ENCODE measurements at places on chromosomes 12 and 14.
A peak's percentile ranks its signal among the peaks of the same experiment; 100 is the strongest.

DNA sequence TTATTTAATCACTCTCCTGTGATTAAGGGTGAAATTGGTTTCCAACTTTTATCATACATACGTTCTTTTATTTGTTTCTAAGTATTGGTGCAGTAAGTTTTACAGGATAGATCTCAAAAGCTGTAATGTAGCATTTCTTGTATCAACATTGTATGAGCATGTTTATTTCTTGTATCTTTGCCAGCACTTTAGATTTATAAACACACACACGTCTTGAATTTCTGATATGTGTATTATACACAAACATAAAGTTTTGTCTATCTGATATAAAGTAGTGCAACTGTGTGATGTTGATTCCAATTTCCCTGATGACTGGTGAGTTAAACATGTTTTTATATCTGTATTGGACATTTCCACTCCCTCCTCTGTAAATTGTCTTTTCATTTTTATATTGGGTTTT, 134.7 kb downstream of the NOVA1 start:
- no peak for DNase-seq

GRCh38 chr14:56339855-56340701, 221.9 kb downstream of the PELI2 start:
- DNase-seq, result peak; percentile 60

- peak; percentile 88 for DNase-seq
Measured at GRCh38 chr12:6869049-6870021, 2.0 kb downstream of the TPI1 start.

DNA sequence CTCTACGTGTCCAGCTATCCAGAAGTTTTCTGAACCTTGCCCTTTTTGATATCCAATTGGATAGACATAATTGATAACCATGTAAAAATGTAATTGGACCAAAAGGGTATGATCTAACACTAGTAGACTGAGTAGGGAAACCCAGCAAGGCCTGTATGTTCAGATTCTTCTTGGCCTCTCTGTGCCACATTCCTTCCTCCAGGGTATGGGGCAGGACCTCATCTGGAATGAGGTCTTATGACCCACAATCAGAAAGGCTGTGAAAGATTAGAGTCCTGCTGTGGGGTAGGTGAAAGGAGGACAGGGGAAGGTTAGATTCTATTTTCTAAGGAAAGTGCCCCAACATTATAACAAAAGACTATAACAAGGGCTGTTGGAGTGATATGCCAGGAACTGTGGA, 51.3 kb upstream of the A2ML1 start:
- DNase-seq, result no peak

GRCh38 chr12:65808580-65808979, 15.7 kb upstream of the HMGA2 start:
- no peak for DNase-seq

GRCh38 chr14:105531894-105532623, 5.7 kb downstream of the TMEM121 start:
- no peak for DNase-seq

GRCh38 chr12:94111302-94111701, 37.1 kb upstream of the PLXNC1 start:
- DNase-seq, result no peak

GRCh38 chr12:93103154-93103553, 174.1 kb upstream of the EEA1 start:
- DNase-seq, result no peak

- DNase-seq, result no peak
Measured at GRCh38 chr14:105154476-105154871, 14.1 kb downstream of the JAG2 start.

GRCh38 chr12:13451776-13452175, 255.2 kb downstream of the EMP1 start:
- DNase-seq, result no peak

DNA sequence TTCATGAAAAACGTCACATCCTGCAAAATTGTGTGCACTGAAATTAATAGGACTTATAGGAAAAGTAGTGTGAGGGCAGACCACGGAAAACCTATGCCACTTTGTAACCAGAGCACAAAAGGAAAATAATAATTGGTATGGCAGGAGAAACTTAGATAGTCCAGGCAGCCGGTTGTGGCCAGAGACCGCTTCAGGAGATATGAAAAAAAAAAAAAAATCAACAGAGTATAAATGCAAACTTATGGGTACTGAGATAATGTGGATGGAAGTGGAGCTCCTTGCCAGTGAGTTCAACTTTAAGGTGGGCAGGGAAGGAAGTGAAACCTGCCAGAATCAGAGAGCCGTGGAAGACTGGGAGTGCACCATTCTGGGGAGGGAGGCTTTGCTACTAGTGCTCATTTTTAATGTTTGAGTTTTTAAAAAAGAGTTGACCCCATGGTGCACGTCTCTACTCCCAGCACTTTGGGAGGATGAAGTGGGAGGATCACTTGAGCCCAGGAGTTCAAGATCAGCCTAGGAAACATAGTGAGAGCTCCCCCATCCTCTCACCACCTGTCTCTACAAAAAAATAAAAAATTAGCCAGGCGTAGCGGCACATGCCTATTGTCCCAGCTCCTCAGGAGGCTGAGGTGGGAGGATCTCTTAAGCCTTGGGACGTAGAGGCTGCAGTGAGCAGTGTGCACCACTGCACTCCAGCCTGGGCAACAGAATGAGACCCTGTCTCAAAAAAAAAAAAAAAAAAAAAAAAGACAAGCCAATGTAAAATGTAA, 34.3 kb upstream of the METAP2 start:
- DNase-seq, result no peak

- no peak for DNase-seq
Measured at GRCh38 chr12:93708952-93709351, 31.8 kb downstream of the CRADD start.

- DNase-seq, result no peak
Measured at GRCh38 chr14:54425068-54425467, 16.1 kb downstream of the CNIH1 start.

GRCh38 chr14:66045572-66046021, 440.6 kb upstream of the CCDC196 start:
- DNase-seq, result no peak

GRCh38 chr14:23572836-23573235, 5.2 kb upstream of the AP1G2 start:
- DNase-seq, result no peak

GRCh38 chr14:98140862-98141530, 1131.0 kb downstream of the BCL11B start:
- DNase-seq, result no peak

DNA sequence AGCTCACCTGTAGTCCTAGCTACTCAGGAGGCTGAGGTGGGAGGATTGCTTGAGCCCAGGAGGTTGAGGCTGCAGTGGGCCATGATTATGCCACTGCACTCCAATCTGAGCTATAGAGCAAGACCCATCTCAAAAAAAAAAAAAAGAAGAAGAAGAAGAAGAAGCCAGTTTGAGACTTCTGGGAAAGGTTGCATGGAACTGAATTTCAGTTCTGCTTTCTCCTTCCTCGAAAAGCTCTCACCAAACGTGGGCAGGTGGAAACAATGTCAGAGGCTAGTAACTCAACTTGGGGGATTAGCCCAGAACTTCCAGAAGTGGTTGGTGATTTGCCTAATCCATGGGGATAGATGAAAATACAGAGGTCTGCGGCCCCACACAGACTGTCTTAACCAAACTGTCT, 18.7 kb downstream of the FLVCR2 start:
- no peak for DNase-seq

DNA sequence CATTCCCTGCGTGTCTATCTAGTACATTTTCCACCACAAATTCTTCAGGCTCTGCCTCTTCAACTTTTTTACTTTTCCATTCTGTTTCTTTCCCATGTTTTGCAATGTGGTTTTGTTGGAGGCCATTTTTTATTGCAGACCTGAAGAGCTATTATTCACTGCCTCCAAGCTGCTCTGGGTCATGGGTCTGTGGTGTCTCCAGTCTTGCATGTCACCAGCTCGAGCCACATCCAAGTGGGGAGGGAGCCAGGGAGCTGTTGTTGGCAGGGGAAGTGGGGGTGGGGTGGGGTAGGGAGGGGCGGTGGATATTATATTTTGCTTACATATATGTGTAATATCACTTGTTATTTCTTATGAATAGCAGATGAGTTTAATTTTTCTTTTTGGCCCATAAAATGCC, 69.1 kb downstream of the VEZT start:
- DNase-seq, result no peak

DNA sequence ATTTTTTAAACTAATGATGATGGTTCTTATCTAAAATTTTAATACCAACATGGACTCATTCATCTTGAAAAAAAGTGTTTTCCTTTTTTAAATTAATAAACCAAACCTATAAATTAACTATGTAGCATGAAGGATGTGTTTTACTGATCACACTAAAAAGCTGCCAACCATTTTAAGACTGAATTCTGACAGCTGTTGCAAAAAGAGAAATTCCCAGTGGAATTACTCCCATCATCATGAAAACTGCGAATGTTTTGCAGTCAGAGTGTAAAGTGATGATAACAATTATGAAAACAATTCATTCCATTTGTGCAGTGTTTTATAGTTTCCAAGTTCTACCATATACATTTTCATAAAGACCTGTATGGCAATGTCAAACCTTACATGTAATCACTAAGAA, 232.8 kb downstream of the SLC2A13 start:
- no peak for DNase-seq

DNA sequence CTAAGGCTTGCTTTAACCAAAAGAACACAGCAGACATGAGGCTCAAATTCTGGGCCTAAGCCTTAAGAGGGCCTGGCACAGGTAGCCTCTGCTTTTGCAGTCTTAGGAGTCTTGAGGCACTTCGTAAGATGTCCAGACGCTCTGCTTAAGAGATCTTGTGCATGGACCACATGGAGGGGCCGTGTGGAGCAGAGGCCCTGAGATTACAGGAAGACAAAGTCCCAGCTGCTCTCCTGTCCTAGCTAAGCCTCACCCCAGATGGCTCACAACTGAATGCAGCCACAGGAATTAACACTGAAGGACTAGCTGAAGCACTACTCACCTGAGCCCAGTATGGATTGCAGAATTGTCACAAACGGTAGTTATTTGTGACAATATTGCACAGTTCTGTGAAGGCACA, 446.0 kb downstream of the PDZRN4 start:
- DNase-seq, result no peak

- no peak for DNase-seq
Measured at GRCh38 chr14:65226824-65227604, 124.7 kb upstream of the MAX start.

- DNase-seq, result peak; percentile 64
Measured at GRCh38 chr12:55935738-55936151, 4.8 kb downstream of the DGKA start.

GRCh38 chr12:76878099-76878898, 520 bp downstream of the CSRP2 start:
- DNase-seq, result peak; percentile 27

GRCh38 chr14:97946641-97947040, 1149.5 kb downstream of the VRK1 start:
- no peak for DNase-seq

DNA sequence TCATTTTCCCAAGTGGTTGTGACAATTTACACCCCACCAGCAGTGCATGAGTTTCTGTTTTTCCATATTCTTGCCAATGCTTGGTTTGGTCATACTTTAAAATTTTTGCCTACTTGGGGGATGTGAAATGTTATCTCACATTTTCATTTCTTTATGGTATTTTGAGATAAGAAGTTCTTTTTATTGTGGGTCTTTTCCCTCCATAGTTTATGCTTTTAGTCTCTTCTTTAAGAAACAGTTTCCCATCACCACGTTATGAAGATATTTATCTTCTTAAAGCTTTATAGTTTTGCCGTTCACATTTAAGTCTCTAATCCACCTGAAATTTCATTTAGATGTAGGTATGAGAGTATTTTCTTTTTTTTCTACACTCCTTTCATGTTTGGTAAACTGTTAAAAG, 95.7 kb downstream of the PPM1A start:
- no peak for DNase-seq

DNA sequence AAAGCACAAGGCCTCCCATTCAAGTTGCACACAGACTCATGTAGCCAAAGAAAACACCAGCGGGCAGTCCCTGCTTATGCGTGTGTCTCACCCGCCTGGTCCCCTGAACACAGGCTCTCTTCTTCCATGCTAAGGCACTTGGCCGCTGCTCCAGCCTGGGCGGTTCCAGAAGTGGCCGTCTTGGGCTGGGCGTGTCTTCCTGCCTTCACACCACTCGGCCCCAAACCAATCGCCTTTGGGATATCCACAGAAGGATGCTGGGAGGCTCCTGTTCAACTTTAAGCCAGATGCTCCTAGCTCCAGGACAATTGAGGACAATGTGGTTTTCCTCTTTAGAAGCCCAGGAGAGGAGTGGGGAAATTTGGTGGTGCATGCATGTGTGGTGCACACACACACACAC, 2.2 kb downstream of the SCARB1 start:
- no peak for DNase-seq

DNA sequence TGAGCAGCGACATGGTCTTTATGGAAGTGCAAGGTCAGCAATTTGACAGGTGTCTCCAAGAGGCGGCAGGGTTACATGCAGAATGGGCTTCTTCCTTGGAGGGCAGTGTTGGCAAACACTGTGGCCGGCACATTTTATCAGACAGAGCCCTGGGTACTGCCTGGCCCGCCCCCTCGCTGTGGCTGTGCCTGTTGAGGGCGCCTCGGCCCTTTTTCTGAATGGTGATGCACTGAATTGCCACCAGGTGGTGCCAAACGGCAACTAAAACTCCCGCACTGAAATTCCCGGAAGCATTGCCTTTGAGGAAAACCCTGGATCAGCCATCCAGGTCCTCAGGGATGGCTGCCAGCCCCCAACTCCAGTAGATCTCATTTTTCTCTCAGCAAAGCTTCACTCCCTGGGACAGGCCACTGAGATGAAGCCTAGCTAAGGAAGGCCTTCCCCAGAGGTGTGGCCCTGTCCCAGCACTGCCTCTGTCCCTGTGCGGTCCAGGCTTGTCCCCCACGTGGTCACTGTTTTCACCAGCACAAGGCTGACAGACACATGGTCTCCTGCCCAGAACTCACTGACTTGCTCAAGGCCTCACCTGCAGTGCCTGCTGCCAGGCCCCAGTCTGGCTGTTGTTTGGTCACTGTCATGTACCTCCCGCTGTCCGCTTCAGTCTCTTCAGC, 73.6 kb downstream of the TESC start:
- DNase-seq, result peak; percentile 72

- no peak for DNase-seq
Measured at GRCh38 chr14:47626151-47627035, 49.0 kb downstream of the MDGA2 start.

DNA sequence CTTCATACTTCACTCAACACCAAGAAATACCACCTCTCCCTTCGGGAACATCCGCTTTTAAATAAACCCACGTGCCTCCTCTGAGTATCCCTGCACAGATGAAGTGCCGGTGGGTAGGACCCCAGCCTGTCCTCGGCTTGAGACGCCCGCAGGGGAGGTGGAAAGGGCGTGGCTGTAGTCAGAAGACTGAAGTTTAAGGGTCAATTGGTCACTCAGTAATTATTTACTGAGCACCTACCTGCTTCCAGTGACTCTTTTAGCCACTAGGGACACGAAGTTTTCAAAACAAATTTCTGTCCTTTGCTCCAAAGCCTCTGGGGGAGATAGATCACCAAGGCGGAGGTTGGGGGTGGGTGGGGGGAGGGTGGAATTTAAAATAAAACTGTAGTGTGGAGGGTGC, 309.4 kb downstream of the VRK1 start:
- no peak for DNase-seq
